ENCODE measurements at places on chromosomes 3 and 15.

DNA sequence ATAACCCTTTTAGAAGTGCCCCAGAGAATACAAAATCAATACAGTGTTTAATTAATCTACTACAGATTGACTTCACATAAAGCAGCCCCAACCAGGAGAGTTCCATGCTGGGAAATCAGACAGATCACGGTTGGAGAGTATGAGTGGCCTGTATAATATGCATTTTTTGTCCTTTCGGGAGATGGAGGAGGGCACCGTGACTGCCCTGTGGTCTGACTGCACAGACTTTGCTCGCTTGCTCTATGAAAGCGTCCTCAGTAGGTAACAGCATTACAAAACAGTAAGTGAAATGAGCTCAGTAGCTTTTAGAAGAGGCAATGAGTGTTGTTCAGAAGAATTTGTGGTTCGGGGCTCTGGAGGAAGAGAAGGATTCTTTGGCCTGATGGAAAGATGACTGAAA, 34.2 kb upstream of the SKIL start:
- DNase-seq, result no peak

GRCh38 chr15:101464999-101465669, 24.4 kb downstream of the PCSK6 start:
- DNase-seq, result no peak

DNA sequence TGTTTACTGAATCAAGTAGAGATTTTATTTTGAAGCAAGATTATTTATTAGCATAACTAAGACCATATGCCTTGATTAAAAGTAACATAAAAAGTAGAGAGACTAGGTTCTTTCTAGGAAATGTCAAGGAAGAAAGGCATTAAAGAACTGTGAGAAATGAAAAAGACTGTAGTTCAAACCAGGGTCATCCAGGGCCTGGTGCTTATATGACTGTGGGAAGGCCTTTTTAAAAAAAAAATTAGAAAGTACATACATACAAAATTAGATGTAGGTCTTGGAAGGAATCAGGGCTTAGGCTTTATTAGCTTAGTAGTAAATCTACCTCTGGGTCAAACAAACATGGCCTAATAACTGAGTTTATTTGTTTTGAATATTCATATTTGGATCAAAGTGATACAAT, 173.9 kb upstream of the TBL1XR1 start:
- DNase-seq, result no peak

DNA sequence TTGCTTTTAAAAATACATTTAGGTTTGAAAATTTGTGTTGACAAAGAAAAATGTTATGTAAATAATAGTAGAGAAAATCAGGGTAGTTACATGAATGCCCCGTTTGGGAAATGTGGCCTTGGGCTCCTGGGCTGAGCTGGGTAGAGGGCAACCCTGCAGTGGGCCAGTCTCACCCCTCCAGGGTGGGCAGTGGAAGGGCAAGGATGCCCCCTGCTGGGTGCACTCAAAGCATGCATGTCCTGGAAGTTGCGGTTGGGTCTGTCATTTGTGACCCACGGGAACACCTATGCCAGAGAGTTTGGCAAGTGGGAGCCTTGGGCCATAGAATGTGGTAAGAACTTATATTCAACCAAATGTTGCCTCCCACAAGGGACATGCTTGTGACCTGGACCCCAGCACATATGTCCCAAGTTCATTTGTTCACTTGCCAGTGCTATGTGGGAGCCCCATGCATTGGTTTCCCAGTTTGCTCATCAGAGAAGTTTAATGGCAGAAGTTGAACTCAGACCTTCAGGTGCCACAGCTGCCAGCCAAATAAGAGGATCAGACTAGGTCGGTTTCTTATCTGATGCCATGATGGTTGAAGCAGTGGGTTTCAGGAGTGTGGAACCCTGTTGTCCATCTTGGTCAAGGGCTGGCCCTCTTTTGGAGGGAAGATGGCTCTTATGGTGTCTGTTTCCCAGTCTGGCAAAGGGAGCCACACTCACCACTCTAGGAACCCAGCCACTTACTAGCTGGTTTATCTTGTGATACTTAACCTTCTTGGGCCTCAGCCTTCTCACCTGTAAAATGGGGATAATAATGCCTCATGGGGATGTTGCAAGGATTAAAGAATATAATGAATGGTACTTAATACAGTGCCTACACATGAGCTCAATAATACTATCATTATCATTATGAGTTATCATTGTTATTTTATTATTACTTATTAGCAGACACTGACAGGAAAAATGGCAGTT, 2.5 kb upstream of the PLCB2 start:
- DNase-seq, result peak; percentile 44

GRCh38 chr15:41832875-41833274, 5.0 kb downstream of the JMJD7 start:
- DNase-seq, result no peak

DNA sequence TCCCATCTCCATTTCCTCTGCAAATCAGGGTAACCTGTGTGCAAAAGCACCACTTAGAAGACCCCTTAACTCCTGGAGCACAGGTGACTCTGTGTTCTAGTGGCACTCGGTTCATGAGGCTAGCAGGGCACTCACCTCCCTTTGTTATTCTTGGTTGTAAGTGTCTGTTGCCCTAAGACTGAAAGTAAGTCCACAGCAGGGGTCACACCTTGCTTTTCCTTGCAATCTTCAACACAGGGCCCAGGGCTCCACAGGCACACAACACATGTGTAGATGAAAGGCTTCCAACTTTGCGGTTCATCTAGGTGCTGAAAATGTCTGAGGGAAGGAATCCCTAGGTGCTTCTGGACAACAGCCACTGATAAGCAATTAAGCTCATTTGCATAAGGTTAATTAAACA, 2.9 kb downstream of the RNU6-1 start:
- no peak for DNase-seq

- DNase-seq, result peak; percentile 98
These were observed at the start of gene NPTN for GRCh38 chr15:73633111-73633990. TSS of gene NPTN (minus strand) at chr15:73633389. CDS start at chr15:73633215, 174 bp downstream.

DNA sequence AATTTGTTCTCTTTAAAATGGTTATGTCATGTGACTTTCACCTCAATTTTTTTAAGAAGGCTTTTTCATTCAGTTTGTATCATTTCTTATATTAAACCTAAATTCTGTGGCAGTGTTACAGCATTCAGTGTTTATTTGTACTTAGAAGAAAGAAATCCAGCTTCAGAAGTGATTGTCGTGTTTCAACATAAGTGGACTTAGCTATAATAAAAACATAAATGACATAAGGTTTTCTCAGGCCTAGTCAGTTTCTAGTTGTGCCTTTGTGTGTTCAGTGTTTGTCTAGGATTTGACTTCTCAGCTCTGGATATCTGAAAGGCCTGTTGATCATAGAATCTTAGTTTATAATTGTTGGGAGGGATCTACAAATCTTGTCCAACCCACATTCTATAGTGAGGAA, 80.5 kb downstream of the STT3B start:
- DNase-seq, result no peak

DNA sequence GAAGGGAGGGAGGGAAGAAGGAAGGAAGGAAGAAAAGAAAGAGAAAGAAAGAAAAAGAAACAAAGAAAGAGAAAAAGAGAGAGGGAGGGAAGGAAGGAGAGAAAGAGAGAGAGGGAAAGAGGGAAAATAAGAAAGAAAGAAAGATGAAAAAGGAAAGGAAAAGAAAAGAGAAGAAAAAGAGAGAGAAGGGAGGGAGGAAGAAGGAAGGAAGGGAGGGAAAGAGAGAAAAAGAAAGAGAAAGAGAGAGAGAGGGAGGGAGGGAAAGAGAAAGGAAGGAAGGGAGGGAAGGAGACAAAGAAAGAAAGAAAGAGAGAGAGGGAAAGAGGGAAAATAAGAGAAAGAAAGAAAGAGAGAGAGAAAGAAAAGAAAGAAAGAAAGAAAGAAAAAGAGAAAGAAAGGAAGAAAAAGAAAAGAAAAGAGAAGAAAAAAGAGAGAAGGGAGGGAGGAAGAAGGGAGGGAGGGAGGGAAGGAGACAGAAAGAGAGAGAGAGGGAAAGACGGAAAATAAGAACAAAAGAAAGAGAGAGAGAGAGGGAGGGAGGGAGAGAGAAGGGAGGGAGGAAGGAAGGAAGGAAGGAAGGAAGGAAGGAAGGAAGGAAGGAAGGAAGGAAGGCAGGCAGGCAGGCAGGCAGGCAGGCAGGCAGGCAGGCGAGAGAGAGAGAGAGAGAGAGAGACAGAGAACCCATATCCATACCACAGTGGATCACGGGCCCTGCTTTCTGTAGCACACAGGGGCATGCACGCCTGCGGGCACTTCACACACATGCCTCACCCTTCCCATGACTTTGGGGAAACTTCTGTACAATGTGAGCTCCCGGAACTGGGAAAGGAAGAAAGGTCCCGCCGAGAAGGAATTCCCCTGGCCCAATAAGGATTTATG, 52.5 kb downstream of the ADCY5 start:
- no peak for DNase-seq

- DNase-seq, result no peak
These were observed 54.7 kb downstream of the CORO2B start for GRCh38 chr15:68633231-68634121.

DNA sequence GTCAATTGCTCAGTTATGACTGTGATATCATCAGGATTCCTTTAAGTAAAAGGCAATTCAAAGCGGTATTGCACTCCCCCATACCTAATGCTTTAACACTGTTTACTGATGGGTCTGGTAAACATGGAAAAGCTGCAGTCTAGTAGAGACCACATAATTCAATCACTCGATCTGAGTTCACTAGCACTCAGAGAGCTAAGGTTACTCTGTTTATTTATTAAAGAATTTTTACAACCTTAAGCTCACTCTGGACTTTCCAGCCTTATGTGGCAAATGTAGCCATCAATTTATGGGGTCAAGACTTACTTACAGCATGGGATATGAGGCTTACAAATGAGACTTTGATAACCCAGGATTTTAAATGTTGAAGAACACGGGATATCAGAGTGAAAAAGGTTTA, 18.4 kb upstream of the CCR2 start:
- DNase-seq, result no peak

DNA sequence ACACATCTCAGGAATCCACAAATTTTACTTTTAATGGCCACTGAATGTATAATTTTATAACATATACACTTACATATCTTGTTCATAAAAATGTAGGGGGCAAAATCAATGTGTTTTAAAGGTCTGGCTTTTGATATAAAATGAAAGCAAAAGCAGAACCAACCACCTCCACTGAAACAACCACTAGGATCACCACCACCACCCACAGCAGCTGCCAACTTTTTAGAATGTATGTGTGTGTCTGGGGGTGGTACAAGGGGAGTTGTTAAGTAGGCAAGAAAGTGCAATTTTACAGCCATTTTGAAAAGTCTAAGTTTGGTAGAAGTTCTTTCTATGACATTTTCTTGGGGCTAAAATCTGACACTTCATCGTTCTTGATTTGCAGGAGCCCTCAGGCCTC, 44.0 kb downstream of the OTOL1 start:
- DNase-seq, result no peak

DNA sequence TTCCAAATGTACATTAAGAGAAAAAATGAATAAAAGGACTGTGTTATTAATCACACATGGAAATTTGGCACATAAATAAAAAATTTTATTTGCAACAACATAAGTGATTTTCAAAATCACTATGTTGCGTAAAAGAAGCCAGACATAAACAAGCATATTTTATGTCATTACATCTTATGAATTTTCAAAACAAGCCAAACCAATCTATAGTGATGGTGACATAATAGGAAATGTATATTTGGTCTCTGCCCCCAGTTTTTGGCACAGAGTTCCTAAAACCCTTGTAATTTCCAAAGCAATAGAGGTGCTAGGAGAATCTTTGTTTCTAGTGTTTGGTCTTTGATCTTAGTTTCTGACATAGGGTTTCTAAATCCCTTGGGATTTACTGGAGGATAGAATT, 543.3 kb downstream of the ZBBX start:
- no peak for DNase-seq

DNA sequence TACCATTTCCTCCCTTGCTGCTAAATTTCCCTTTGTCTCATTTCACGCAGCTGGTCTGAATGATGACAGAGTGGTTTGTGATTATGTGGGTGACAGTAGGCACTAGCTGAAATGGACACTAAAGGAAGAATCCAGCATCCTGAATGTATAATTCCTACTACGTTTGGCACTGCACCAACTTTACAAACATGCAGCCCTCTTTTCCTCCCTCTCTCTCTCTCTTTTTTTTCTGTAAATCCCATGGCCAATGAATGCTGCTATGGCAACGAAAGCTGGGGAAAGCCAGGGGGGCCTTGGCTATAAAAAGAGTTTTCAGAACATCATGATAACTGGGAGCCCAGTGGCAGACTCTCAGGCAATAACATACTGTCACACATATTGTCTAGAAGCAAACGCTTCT, 367.2 kb upstream of the AGTR1 start:
- no peak for DNase-seq

DNA sequence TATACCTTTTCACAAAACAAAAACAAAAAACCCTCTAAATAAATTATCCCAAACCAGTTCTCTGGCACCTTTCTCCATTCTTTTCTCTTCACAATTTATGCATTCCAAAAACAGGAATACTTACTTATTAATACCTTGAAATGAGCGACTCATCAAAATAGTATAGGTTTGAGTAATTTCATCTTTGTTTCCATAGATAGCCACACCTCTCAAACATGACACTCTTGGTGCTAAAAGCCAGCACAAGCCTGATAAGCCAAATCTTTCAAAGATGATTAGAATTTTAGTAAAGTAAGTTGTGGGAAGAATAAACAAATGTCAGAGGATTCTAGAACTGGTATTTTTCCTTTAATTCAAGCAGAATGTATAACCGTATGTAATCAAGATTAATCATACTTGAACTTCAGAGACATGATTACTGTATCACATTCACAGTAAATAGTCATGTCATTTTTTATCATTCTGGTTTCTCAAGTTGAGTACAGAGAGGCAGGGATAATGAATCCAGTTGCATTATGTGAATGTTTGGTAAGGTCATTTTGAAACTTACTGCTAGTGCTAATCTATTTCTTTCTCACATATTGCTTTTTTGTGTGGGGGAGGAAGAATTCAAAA, 12.1 kb upstream of the WDR5B start:
- no peak for DNase-seq

- no peak for DNase-seq
These were observed 316.8 kb downstream of the VPS13C start for GRCh38 chr15:61743345-61743909.

DNA sequence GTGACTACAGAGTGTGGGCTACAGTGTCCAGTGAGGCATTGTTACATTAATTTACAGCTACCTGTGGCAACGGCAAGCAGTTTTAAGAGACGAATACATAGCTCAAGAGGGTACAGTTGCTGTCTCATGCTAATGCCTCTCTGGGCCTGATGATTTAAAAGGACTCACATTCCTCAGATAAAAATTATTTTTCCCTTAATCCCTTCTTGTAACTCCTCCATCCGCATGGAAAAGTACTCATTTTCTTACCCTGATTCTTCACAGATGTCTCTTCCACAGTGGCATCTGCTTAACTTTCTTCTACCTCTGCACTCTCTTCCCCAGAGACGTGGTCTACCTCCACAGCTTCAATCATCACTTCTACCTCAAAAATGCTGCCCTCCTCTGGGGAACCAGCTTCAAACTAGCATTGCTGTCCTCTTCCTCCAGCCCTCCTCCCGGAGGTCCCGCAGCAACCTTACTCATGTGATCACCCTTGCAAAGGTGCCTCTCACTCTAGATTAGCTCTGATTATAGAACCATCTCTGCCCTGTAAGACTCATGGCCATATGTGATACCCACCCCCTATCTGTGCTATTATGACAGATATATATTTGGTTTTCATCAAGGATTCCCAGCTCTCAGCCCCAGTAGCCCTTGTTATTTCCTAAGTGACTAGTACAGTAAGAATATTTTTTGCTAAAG, 21.4 kb upstream of the ABHD17C start:
- DNase-seq, result no peak

Data from CD8-positive, alpha-beta memory T cell (primary cell).